ENCODE measurements at places on chromosomes 1 and 21.

GRCh38 chr1:78586572-78586971 is 33.7 kb upstream of the IFI44L start:
- DNase-seq = no peak

- DNase-seq = no peak
Measured at GRCh38 chr1:223209992-223210787, 67.1 kb upstream of the TLR5 start.

DNA sequence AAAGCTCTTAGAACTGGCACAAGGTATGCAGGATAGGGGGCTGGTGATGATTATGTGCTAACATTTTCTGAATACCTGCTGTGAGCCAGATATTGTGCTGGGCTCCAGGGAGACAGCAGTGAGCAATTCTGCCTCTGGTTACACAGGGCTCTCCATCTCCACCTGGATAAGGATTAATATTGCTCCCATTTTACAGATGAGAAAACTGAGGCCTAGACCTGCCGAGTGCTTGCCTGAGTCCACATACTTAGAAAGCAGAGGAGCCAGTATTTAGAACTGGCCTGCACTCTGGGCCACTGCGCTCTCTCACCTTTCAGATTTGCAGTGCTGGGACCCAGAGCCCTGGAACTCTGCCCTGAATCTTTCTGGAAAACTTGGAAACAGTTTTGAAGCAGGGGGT is 167.2 kb upstream of the KLHDC7A start:
- DNase-seq = no peak

DNA sequence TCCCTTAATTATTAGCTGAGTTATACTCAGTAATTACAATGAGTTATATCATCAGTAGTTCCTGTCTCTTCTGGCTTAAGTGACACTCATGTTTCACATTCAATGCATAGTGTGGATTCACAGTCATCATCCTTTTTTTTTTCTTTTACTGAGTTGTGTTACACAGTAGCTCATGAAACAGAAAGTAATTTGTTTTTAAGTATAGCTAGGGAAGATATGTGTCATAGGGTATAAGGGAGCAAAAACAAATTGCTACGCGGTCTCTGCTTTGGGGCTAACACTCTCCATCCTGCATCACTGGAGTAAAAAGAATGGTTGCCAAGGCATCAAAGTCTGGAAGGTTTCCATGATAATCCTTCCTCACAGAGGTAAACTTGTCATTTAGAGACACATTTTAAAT is 971.7 kb upstream of the NCAM2 start:
- no peak for DNase-seq

- no peak for DNase-seq
Measured at GRCh38 chr1:44220001-44220751, 6.9 kb downstream of the DMAP1 start.

DNA sequence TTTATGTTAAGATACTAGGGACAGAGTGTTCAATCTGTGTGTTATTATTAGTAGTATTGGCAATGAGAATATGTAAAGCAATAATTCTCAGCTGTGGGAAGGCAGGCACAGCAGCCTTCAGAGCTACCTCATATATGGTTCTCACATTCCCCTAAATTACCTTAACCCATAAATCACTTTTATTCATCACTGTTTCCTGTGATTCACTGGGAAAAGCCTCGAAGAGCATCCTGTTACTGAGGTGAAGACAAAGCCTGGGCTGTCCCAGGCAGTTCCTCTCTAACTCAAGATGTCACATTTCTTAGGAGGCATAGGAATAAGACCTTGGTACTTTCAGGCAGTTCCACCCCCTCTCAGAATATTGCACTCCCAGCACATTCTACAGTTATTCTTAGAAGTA is 965.7 kb downstream of the NCAM2 start:
- DNase-seq = no peak

- peak; percentile 60 for DNase-seq
Measured at GRCh38 chr21:41827951-41828883, 50.9 kb downstream of the PRDM15 start.

DNA sequence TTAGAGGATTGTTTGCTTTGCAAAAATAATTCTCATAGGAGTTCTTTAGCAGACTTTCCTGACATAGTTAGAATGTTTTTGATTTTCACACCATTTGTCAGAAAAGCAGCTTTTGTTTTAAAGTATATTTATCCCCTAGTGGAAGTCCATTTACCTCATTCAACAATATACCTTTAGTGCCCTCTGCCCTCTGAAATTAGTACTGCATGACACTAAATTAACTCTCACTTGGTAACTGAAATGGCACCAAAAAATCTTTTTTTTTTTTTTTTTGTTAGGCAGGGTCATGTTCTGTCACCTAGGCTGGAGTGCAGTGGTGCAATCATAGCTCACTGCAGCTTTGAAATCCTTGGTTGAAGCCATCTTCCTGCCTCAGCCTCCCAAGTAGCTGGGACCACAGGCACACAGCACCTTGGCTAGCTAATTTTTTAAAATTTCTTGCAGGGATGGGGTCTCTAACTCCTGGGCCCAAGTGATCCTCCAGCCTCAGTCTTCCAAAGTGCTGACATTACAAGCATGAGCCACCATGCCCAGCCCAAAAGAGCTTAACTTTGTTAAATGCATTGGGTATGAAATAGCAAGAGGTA is 13.6 kb downstream of the LRRC42 start:
- peak; percentile 5 for DNase-seq

DNA sequence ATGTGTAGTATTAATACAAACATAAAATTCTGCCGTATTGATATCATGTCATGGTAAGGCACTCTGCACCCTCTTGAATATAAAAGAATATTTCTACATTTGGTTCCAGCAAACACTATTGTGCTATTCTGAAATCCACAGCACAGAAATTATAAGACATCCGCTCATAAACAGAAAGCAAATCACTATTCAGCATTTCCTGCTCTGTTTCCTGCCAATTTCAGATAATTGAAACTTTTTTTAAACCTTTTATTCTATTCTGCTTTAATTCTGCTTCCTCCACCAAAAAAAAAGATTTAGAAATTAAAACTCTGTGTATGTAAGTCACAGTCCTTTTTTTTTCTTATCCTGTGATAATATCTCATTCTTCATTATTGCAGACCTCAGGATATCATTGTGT is 39.6 kb upstream of the PLEKHO1 start:
- no peak for DNase-seq

- DNase-seq = no peak
Measured at GRCh38 chr21:43894206-43894577, 29.2 kb downstream of the AGPAT3 start.

Data from NCI-H1436 (cell line).